Thyroid gland (tissue), 4 donors: ENCODE measurements at places on chromosomes 5 and 9. TPM values are rescaled to one million over a fixed set of nuclear protein-coding genes. Genes with fewer than 3 reads are reported as not detected.

Gene UBLCP1
- total RNA-seq: 14.9 TPM

Gene TNC
- total RNA-seq: 5.4 TPM

Gene NOXA1
- total RNA-seq: 5.4 TPM

Gene RMRP
- 7,060 TPM for total RNA-seq

Gene GRXCR2
- total RNA-seq: not detected

Gene REEP2
- 2.0 TPM for total RNA-seq

Gene RAI14
- 19.2 TPM for total RNA-seq

Gene SELENOP
- total RNA-seq: 336 TPM

DNA sequence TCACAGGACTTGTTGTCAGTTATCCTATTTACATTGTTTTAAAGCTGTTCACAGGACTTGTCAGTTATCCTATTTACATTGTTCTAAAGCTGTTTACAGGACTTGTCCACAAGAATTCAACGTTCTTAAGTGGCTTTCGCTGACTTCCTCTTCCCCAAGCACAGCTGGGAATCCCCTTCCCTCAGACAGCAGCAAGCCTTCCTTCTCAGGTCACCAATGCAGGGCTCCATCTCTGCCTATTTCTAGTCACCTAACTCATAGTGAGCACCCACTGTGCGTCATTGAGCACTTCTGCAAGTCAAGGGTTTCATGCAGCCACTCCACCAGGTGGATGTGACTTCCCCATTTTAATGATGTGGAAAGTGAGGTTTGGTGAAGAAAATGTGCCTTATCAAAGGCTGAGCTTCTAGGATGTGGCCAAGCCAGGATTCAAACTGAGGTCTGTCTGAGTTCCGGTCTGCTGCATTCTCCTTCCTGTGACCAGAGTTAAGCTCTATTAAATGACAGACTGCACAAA is 109.8 kb upstream of the ZNF462 start:
- H3K36me3 ChIP-seq: no peaks in the 10 kb centered on the region
- H3K27me3 ChIP-seq: no peaks in the 10 kb centered on the region
- DNase-seq: no peak
- H3K4me3 ChIP-seq: no peak overlapping the region
- H3K4me1 ChIP-seq: peaks cover 12% of the 10 kb centered on the region

- no peaks in the 10 kb centered on the region for H3K36me3 ChIP-seq
- H3K27ac ChIP-seq: no peak overlapping the region
- H3K4me1 ChIP-seq: peaks cover 4% of the 10 kb centered on the region
- no peaks in the 10 kb centered on the region for H3K27me3 ChIP-seq
These were observed 57.8 kb upstream of the LPAR1 start for GRCh38 chr9:111096051-111096450.

GRCh38 chr5:79181419-79182022 is 54.4 kb upstream of the JMY start:
- H3K36me3 ChIP-seq: no peaks in the 10 kb centered on the region
- no peak overlapping the region for H3K27ac ChIP-seq
- no peaks in the 10 kb centered on the region for H3K4me1 ChIP-seq
- no peak overlapping the region for H3K4me3 ChIP-seq

- H3K4me1 ChIP-seq: peaks cover 29% of the 10 kb centered on the region
- H3K27me3 ChIP-seq: no peaks in the 10 kb centered on the region
- no peak overlapping the region for H3K4me3 ChIP-seq
- no peaks in the 10 kb centered on the region for H3K36me3 ChIP-seq
These were observed 17.6 kb upstream of the LCP2 start for GRCh38 chr5:170315154-170315553.

- H3K27me3 ChIP-seq: no peaks in the 10 kb centered on the region
- no peak for DNase-seq
- H3K27ac ChIP-seq: no peak overlapping the region
These were observed 9.6 kb upstream of the MSH3 start for GRCh38 chr5:80644900-80645299.

- H3K27ac ChIP-seq: no peak overlapping the region
- no peaks in the 10 kb centered on the region for H3K27me3 ChIP-seq
- H3K4me1 ChIP-seq: peaks cover 12% of the 10 kb centered on the region
- no peak overlapping the region for H3K4me3 ChIP-seq
These were observed 1.6 kb downstream of the MED27 start for GRCh38 chr9:132077881-132078698.

GRCh38 chr5:3430691-3431090 is 164.9 kb upstream of the IRX1 start:
- no peaks in the 10 kb centered on the region for H3K27me3 ChIP-seq
- no peak for DNase-seq
- no peak overlapping the region for H3K27ac ChIP-seq
- H3K36me3 ChIP-seq: no peaks in the 10 kb centered on the region

- H3K4me3 ChIP-seq: no peak overlapping the region
- no peak overlapping the region for H3K27ac ChIP-seq
- DNase-seq: no peak
- peaks cover 12% of the 10 kb centered on the region for H3K4me1 ChIP-seq
These were observed 218.4 kb downstream of the GAPVD1 start for GRCh38 chr9:125479846-125480615.

DNA sequence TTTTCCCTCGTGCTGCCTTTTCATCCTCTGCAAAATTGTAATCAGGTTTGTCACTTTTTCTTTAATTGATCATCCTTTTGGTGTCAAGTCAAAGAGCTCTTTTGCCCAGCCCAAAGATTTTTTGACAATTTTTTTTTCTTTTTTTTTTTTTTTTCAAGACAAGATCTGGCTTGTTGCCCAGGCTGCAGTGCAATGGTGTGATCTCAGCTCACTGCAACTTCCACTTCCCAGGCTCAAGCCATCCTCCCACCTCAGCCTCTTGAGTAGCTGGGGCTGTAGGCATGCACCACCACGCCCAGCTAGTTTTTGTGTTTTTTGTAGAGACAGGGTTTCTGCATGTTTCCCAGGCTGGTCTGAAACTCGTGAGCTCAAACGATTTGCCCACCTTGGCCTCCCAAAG is 36.7 kb downstream of the CDK7 start:
- peak overlapping the region; percentile 23 for H3K27ac ChIP-seq
- H3K4me3 ChIP-seq: no peak overlapping the region
- peak; percentile 85 for DNase-seq
- no peaks in the 10 kb centered on the region for H3K27me3 ChIP-seq
- H3K4me1 ChIP-seq: no peaks in the 10 kb centered on the region
- peaks cover 8% of the 10 kb centered on the region for H3K36me3 ChIP-seq

GRCh38 chr5:93403141-93403928 is 177.7 kb downstream of the NR2F1-AS1 start:
- no peak overlapping the region for H3K4me3 ChIP-seq
- no peaks in the 10 kb centered on the region for H3K36me3 ChIP-seq
- H3K27me3 ChIP-seq: no peaks in the 10 kb centered on the region
- H3K4me1 ChIP-seq: peaks cover 7% of the 10 kb centered on the region
- no peak for DNase-seq

DNA sequence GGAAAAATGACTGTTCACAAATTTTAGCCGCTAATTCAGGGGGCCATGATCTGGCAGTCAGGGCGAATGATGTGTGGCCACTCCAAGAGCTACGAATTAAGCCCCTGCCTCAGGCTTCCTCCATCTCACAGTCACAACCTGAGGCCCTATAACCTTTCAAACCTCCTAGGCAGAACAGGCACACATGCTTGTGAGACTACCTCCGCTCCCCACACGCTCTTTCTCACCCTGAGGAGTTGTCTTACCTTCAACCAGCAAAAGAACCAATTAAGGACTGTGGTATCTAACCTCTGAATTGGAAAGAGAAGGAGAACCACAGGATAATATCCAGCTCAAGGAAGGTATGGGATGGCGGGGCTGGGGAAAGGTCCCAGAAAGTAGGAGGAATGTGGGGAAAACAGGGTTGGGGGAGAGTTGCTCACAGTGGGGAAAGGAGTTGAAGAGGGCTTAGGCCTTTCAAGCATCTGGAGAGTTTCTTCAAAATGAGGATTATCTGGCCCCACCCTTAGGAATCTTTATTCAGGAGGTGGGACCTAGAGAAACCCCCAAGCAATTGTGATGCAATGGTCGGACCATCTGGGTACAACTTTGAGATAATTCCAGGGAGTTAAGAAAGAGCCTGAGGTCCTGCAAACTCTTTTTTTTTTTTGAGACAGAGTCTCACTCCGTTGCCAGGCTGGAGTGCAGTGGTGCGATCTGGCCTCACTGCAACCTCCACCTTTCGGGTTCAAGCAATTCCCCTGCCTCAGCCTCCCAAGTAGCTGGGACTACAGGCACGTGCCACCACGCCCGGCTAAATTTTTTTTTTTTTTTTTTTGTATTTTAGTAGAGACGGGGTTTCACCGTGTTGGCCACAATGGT is 5.5 kb downstream of the PCDH1 start:
- no peaks in the 10 kb centered on the region for H3K36me3 ChIP-seq
- no peak for DNase-seq

DNA sequence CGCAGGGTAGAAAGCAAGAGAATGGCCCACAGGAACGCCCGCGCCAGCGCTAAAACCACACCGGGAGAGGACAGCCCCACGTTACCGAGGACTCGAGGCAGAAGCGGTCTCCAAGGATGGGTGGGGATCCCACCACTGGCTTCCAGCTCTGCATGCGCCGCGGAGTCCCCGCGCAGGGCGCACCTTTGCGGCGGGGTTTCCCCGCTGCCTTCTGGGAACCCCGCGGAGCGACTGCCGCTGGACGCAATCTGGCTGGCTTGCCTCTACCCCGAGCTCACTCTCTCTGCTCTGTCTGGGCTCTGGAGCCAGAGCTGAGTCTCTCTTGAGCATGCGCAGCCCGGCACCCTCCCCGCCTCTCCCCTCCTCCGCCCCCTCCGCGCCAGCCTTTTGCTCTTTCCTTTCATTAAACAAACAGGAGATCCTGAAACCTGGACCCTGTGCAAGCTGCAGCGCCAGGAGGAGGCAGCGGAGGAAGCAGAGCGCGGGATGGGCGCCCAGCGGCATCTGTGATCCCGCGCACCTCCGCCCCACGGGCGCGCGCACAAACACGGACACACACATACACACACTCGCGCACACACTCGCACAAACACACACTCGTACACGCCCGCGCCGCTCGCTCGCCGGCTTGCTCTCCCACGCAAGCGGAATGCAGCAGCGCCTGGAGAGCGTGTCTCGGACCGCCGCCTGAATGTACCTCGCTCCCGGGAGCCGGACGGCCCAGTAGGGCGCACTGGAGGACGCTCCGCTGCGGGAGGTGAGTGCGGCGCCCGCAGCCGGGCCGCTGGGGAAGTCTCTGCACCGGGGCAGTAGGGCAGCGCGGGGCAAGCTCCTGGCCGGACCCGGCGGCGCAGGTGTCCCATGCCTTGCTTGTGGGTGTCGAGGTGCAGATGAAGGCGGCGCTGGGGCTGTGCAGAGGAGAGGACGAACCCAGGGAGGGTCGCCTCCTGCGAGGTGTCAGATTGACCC is at the start of gene PLPPR1:
TSS of gene PLPPR1 (plus strand) at position 382 of the 969 bp plus-strand sequence.
- H3K36me3 ChIP-seq: no peaks in the 10 kb centered on the region
- H3K4me1 ChIP-seq: no peaks in the 10 kb centered on the region
- DNase-seq: peak; percentile 37
- H3K27ac ChIP-seq: no peak within 1 kb of the TSS

DNA sequence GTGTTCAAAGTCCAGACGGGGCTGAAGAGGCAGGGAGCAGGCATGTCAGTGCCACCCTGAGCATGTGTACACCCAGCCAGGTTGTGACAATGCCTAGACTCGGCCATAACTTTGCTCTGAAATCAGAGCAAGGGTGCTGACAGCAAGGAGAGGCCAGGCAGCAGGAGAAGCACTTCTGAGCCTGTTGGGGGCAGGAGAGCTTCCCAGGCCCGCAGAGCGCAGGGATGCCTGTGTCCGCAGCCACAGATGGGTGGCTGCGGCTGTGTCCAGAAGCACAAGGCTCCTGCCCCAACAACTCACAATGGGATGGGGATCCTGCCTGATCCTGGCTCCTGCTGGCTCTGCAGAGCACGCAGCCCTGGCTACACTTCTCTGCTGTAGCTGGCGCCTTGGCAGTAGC is 373.9 kb downstream of the CHSY3 start:
- H3K4me3 ChIP-seq: no peak overlapping the region
- no peaks in the 10 kb centered on the region for H3K4me1 ChIP-seq
- H3K36me3 ChIP-seq: no peaks in the 10 kb centered on the region
